ENCODE measurements at places on chromosomes 1 and 21.

GRCh38 chr1:213376862-213377372, 325.9 kb downstream of the RPS6KC1 start:
- no peak for DNase-seq

- DNase-seq: no peak
Measured at GRCh38 chr1:75548721-75549480, 62.0 kb downstream of the SLC44A5 start.

GRCh38 chr1:12152113-12152891, 14.5 kb upstream of the TNFRSF1B start:
- DNase-seq: no peak

GRCh38 chr1:171292799-171293198, 21.2 kb upstream of the FMO4 start:
- DNase-seq: no peak

- no peak for DNase-seq
Measured at GRCh38 chr21:45511661-45512431, 30.4 kb downstream of the SLC19A1 start.

DNA sequence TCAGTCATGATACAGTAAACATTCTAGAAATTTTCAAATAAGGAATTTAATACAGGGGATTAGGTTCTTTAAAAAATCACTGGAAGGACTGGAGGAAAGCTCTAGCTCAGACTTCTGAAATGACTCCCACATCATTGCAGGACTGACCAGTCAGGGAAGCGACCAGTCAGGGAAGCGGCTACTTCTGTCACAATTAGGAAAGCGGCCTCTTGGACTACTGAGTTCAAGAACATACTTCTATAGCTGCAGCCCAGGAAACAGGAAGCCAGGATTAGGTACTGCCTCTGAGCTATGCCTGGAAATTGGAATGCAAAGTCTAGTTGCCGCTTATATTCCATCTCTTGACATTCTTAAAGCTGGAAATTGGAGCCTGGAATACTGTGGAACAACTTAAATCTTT, 45.5 kb downstream of the USP25 start:
- no peak for DNase-seq

DNA sequence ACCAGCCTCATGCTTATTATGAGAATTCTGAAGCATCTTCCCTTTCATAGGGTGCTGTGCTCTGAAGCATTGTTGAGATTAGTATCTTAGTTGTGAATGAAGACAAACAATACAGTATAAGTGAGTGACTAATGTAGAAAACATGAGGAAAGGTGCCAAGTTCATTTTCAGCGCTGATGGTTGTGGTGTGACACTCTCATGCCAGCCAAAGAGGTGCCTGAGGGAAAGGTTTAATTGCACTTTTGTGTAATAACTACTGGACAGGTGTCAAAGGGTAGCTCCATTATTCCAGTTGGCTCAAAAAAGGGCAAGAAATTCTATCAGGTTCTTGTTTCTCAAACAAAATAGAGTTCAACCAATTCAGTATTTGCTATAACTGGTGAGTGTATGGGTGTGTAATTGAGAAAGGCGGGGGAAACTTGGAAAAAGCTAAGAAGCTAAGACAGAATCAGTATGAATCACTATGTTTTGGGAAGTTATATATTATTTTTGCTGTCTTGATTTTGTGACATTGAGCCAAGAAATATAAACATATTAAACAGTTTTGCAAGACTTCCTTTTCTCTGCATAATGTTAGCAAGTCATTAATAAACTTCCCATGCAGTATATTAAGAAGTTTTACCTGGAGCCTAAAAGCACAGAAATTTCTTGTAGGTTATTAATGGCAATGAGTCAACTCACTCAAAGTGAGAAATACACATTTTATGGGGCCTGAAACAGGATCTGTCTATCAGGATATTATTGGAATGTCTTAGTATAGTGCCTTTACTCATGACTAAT, 31.8 kb downstream of the KCNK2 start:
- no peak for DNase-seq

DNA sequence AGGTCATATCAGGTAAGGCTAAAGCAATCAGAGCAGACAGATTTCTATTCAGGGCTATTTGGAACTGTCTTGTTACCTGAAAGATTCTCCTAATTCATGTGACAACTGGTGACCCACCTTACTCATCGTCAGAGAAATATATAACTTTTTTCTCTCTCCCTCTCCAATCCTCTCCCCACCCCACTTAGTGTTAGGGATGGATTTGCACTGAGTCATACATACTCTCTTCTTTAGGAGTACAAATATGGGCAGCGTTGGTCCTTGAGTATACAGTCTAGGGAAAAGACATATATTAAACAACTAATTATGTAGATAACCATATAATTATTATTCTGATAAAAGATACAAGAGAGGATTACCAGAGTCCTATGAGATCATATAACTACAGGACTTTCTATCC, 246.3 kb downstream of the HHIPL2 start:
- no peak for DNase-seq

GRCh38 chr1:221637641-221638041, 104.2 kb downstream of the DUSP10 start:
- DNase-seq: no peak

- no peak for DNase-seq
Measured at GRCh38 chr1:77841574-77841973, 46.9 kb upstream of the NEXN start.

DNA sequence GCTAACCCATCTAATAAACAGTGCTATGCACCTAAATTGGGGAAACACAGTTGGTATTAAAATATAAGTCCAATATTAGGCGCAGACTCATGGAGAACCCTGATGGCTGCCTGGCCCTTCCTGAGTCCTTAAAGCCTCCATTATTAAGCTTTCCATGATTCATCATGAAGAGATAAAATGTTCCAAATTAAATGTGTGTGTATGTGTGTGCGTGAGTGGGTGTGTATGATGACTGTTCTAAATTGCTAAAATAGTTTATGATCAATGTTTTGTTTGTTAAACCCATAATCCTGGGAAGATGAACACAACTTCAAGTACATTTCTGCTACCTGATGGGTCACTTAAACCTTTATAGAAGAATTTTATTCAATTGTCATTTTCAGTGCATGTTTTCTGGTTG, 6.3 kb upstream of the RBBP5 start:
- DNase-seq: no peak

GRCh38 chr1:150981177-150981804, 801 bp upstream of the ANXA9 start:
- no peak for DNase-seq

DNA sequence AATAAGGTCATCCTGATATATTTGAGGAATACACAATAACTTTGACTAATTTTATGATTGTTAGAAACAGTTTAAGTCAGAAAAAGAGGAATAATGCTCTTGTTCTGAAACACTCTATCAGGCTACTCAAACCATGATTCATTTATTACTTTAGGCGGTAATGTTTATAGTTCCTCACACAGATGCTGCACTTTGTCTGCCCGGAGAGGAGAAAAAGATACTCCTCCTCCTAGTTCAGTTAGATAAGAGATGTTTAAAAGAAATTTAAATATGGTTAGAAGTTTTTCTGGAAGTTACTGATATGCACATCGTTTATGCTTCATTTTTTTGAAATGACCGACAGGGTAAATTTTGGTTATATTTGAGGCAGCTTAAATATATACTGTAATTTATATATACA, 103.0 kb downstream of the ZMYM4 start:
- no peak for DNase-seq

DNA sequence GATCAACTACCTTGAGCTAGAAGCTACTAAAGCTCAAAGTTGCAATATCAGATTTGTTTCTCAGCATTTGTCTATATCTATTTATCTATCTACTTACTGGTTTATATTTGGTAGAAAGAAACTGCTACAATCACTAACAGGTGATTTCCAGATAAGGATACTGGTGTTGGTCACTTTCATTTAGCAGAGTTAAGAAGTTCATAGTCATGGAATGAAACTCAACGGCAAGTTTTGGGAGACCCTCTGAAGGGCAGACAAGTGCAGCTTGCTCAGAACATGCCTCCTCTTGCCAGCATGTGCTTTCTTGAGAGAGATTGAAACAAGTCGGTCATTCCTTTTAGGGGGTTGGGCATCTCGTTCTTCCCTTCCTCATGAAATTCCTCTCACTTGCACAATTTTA, 296.5 kb downstream of the GRIK1 start:
- no peak for DNase-seq

DNA sequence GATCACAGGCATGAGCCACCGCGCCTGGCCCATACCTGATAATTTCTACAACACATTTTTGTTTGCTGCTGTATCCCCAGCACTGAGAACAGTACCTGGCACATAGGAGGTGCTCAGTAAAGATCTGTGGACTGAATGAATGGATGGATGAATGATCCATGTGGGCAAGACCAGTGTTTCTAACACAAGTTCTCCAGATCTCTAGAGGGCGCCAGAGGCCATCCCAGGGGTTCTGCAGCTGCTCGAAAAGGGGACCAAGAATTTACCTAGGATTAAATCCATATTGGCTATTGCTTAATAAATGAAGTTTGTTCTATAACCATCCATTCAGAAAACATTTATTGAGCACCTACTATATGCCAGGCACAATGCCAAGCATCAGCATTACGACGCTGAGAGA, 167.7 kb downstream of the ACTL8 start:
- no peak for DNase-seq

GRCh38 chr1:53660666-53661065, 78.3 kb downstream of the GLIS1 start:
- no peak for DNase-seq

DNA sequence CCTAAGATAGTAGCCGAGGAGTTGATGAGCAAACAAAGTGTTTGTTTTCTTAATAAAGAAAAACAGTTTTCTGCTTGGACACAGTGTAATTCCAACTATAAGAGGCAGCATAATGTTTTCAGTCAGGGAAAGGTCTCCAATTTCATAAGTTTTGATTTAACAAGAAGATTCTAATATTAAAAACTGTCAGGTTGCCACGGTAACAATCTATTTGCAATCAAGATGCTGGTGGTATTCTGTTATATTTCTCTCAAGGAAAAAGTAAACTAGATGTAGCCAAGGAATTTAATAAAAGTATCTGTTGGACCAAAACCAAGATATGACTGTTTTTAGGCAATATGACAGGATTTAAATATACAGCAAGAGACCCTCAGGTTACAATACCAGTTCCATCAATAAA, 211.7 kb downstream of the SMYD3 start:
- no peak for DNase-seq

DNA sequence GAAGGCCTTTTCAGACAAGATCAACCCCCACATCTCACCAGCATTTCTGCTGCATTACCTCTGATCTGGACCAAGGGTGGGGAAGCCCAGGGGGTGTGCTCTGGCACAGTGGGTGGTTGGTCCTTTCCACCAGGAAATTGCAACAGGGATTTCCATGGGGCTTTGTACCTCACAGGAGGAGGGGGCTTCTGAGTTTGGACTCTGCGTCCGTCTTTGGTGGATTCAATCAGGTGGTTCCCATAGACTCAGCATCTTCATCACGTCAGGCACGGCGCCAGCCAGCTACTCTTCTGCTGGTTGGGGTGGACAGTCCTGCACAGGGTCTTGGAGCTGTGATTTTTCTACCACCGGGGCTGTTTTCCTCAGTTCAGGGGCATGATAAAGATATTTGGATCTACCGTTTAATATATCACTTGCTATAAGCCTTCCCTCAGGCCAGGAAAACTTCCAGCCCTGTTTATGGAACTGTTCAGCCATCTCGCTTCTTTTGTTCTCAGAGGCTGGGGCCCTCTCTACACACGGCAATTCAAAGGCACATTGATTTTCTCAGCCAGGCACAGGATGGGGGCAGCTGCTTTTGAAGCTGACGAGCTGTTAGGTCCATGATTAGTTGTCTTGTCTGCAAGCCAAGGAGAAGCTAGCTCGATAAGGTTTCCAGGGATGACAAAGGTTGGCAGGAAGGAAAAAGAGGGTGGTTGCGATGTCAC, 467.3 kb downstream of the CAMTA1 start:
- DNase-seq: no peak

DNA sequence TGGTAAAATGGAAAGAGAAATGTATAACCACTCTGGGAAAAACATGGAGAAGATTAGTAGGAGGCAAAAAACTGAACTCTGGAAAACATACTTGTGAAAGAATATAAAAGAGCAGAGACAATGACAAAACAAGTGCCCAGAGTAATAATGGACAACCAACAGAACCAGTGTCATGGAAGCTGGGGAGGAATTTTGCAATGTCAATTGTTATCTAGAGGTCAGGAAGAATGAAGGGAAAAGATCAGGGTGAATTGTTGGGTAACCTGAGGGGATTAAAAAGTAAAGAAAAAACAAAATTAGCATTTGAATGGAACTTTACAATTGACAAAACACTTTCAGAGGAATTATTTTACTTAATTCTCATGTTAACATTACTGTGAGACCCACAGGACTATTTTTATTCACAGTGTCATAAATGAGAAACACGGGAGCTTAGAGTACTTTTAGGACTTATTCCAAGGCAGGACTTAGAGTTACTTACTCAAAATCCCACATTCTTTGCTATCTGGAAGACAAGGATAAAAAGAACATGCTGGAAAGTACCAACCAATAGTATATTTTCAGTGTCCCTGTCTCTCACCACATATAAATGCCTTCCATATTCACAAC, 19.5 kb downstream of the JAM2 start:
- DNase-seq: no peak

- DNase-seq: no peak
Measured at GRCh38 chr1:175272361-175272760, 79.8 kb upstream of the KIAA0040 start.

DNA sequence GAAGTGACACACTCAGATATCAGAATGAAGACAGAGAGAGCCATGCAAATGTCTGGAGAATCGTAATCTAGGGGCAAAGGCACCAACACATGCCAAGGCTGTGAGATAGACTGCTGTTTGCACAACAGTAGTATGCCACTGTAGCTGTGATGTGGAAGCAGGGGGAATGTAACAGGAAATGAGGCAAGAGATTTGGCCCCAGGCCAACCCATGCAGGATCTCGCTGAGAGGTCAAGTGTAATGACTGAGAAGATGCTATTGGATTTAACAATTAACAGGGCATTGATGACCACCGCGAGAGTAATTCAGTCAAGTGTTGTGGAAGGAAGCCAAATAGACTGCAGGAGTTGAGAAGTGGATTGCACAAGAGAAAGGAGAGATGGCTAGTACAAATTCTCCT, 107.3 kb upstream of the ST6GALNAC5 start:
- no peak for DNase-seq

DNA sequence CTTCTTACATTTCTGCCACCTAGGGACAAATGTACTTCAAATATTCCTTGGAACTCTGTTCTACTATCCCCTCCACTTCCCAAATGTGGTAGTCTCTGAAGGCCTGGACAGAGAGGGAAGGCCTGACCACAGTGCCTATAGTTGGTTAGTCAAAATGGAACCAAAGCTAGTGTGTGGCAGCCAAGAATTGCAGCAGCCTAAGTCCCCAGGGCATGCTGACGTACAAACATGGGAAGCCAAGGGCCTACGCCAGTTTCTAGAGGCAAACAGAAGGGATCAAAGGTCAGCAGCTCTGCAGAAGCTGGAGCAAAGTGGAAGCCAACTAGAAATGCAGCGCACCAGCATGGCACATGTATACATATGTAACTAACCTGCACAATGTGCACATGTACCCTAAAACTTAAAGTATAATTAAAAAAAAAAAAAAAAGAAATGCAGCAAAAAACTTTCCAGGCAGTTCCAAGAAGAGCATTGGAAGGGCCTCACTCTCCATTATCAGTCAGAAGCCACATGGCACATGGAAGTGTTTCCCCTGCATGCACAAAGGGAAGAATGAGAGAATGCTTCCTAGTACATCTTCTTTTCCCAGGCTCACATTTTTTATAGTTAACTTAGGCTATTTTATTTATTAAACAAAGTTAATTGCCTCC, 39.4 kb upstream of the GADD45A start:
- no peak for DNase-seq
